CD8-positive, alpha-beta memory T cell (primary cell): ENCODE measurements at places on chromosomes 2 and 18. TPM values are rescaled to one million over a fixed set of nuclear protein-coding genes. Genes with fewer than 3 reads are reported as not detected.

- H3K4me3 ChIP-seq: no peak overlapping the region
- H3K4me1 ChIP-seq: peaks cover 6% of the 10 kb centered on the region
- peaks cover 6% of the 10 kb centered on the region for H3K27me3 ChIP-seq
These were observed 3.3 kb upstream of the OSBPL6 start for GRCh38 chr2:178191004-178191508.

Gene TUBA3E
- total RNA-seq: not detected

DNA sequence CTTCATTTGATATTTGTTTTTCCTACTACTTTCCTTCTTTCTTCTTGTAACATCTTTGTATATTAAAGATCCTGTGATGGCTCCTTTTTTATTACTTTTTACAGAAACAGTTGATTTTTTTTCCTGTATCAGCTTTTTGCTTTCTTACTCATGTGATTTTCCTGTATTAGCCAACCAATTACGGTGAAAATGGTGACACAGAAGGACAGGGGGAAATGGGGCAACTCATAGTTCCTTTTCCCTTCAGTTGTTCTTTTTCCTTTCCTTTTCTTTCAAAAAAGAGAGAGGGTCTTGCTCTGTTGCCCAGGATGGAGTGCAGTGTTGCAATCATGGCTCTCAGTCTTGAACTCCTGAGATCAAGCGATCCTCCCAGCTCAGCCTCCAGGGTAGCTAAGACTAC is 117.8 kb downstream of the ATL2 start:
- DNase-seq: no peak
- no peaks in the 10 kb centered on the region for H3K4me1 ChIP-seq
- no peaks in the 10 kb centered on the region for H3K27me3 ChIP-seq
- no peak overlapping the region for H3K27ac ChIP-seq
- no peaks in the 10 kb centered on the region for H3K36me3 ChIP-seq
- no peak overlapping the region for H3K4me3 ChIP-seq

Gene LIMS3
- total RNA-seq: 1.7 TPM

DNA sequence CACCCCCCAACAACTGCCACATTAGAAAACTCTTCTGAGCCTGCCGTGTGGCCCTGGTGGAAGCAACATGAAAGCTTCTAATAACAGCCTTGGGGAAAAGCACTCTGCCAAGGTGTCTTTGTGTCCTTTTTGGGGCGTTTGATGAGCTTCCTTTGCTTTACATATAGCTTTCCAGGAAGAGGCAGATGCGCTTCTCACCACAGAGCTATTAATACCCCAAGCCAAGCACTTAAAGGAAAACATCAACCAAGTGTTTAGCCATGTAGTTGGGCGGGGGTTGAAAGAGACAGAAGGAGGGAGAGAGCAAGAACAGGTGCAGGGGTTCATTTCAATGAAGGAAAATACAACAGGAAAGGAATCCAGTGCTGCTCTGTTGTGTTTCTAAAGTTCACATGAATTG is 176.1 kb downstream of the VAPA start:
- no peaks in the 10 kb centered on the region for H3K27me3 ChIP-seq
- no peaks in the 10 kb centered on the region for H3K4me1 ChIP-seq
- H3K27ac ChIP-seq: no peak overlapping the region

Gene PLGLB2
- total RNA-seq: 0.89 TPM

DNA sequence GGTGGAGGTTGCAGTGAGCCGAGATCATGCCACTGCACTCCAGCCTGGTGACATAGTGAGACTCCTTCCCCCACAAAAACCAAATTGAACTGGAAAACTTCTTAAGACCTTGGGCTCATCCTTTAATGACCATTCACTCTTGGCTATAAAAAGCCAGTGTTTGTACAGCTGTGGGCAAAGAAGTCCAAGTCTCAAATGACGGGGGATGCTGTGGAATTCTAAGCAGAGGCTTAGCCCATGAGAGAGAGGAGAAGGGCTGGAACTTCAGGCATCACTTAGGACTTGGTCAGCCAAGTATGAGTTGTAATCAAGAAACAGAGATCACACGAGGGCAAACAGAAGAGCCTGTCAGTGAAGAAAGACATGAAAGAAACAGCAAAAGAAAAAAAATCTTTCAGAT is 79.3 kb upstream of the POU3F3 start:
- no peaks in the 10 kb centered on the region for H3K27me3 ChIP-seq
- H3K36me3 ChIP-seq: no peaks in the 10 kb centered on the region
- no peaks in the 10 kb centered on the region for H3K4me1 ChIP-seq
- no peak overlapping the region for H3K27ac ChIP-seq
- DNase-seq: no peak
- no peak overlapping the region for H3K4me3 ChIP-seq

- H3K27ac ChIP-seq: no peak overlapping the region
- H3K4me3 ChIP-seq: no peak overlapping the region
- H3K27me3 ChIP-seq: no peaks in the 10 kb centered on the region
These were observed 25.7 kb downstream of the SCN7A start for GRCh38 chr2:166468124-166469024.

Gene WDR12
- 132 TPM for total RNA-seq

GRCh38 chr2:218073185-218073584 is 4.1 kb downstream of the RUFY4 start:
- H3K36me3 ChIP-seq: no peaks in the 10 kb centered on the region
- H3K27me3 ChIP-seq: peaks cover 4% of the 10 kb centered on the region
- no peak for DNase-seq
- no peak overlapping the region for H3K27ac ChIP-seq
- H3K4me1 ChIP-seq: peaks cover 5% of the 10 kb centered on the region
- H3K4me3 ChIP-seq: no peak overlapping the region

- H3K36me3 ChIP-seq: no peaks in the 10 kb centered on the region
- no peaks in the 10 kb centered on the region for H3K4me1 ChIP-seq
- H3K4me3 ChIP-seq: no peak overlapping the region
- no peak for DNase-seq
These were observed 32.7 kb upstream of the HPCAL1 start for GRCh38 chr2:10269711-10270610.

DNA sequence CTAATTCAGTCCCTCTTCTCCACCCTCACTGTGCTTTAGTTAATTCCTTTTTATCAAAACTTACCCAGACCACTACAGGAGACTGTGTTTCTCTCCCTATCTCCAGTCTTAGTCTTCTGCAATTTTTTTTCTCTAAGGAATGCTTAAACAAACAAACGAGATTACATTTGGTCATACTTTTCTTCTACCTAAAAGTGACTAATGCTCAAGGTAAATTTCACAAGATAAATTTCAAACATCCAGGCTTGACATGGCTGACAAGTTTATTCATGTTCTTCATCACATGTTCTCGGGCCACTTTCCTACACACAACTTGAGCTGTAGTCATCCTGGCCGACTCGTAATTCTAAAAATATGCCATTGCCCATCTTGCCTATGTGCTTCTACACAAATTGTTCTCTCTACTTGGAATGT is 23.2 kb upstream of the ACSL3 start:
- H3K4me1 ChIP-seq: no peaks in the 10 kb centered on the region
- no peak for DNase-seq
- H3K4me3 ChIP-seq: no peak overlapping the region
- H3K27me3 ChIP-seq: no peaks in the 10 kb centered on the region
- no peak overlapping the region for H3K27ac ChIP-seq

DNA sequence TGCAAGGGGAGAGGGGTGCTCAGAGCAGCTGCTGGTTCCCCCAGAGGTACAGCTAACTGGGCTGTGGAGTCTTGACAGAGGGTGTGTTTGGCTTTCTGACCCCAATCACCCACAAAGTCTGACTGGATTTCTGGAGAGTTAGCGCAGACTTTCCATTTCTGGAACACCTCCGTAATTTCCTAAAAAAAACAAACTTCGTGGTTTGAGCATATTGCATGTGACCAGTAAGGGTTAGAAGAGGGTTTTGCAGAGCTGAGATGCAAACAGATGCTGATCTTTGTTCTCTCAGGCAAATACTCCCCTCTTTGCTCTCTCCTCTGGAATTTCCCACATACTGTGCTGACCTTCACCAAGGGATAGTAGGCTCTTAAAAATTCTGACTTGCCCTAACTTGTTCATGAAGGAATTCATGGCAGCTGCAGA is 44.5 kb upstream of the TMEM247 start:
- DNase-seq: no peak
- H3K4me1 ChIP-seq: peaks cover 52% of the 10 kb centered on the region
- no peaks in the 10 kb centered on the region for H3K36me3 ChIP-seq
- H3K27me3 ChIP-seq: no peaks in the 10 kb centered on the region
- no peak overlapping the region for H3K4me3 ChIP-seq

Gene PID1
- total RNA-seq: not detected

DNA sequence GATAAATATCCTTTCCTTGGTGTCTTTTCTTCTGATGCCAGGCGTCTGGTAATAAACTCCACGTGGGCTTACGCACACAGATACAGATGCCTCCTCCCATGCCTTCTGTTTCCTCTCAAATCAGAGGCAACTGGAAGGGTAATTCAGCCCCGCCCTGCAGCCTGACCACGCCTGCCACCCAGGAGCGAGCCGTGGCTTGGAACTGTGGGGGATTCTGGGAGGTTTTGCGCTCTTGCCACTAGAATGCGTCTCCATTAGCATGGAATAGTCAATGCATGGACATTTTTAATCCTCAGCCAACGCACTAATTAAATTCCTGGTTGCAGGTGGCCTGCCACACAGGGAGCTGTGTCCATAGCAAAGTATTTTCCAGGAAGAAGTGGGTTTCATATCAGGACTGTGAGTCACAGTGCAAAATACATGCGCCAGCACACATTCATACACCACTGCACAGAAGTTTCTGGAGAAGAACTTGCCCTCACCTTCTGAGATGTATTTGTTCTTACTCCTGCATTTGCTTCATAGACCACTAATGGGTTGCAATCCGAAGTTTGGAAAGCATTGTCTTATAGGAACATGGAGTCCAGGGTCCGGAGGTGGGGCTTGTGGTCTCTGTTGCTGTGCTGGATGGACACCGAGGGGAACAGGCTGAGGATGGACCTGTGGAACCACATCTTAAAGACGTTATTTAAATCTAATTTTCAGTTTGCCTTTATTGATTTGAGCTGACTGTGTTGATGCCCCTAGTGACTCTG is 151.4 kb downstream of the LDLRAD4 start:
- DNase-seq: no peak
- H3K4me1 ChIP-seq: peaks cover 34% of the 10 kb centered on the region
- no peaks in the 10 kb centered on the region for H3K36me3 ChIP-seq
- H3K27me3 ChIP-seq: no peaks in the 10 kb centered on the region
- no peak overlapping the region for H3K4me3 ChIP-seq

Gene ALLC
- not detected for total RNA-seq

Gene DYSF
- 3.6 TPM for total RNA-seq

- no peaks in the 10 kb centered on the region for H3K36me3 ChIP-seq
- no peak overlapping the region for H3K27ac ChIP-seq
- H3K4me1 ChIP-seq: no peaks in the 10 kb centered on the region
- no peak for DNase-seq
- no peak overlapping the region for H3K4me3 ChIP-seq
- H3K27me3 ChIP-seq: no peaks in the 10 kb centered on the region
These were observed 14.7 kb downstream of the SOX11 start for GRCh38 chr2:5706717-5707455.

DNA sequence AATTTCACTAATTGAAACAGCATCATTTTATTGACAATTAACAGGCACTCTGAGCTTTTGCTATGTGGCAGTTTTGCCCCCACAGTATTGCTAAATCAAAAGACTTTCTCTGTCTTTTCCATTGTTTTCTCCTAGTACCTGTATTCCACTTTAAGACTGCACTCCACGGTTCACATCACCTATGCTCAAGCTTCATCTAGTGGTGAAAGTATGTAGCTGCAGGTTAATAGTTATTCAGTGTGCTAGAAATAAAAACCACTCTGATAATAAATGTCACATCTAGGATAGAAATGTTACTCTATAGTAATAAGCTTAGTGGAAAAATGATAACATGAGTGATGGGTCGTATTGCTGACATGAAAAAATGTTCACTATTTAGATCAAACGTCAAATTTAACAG is 24.6 kb downstream of the ARL6IP6 start:
- no peaks in the 10 kb centered on the region for H3K4me1 ChIP-seq
- no peak overlapping the region for H3K4me3 ChIP-seq
- no peak overlapping the region for H3K27ac ChIP-seq
- DNase-seq: no peak
- H3K27me3 ChIP-seq: no peaks in the 10 kb centered on the region

Gene ERBB4
- not detected for total RNA-seq

Gene OTOS
- total RNA-seq: not detected

- no peak overlapping the region for H3K27ac ChIP-seq
- no peak overlapping the region for H3K4me3 ChIP-seq
- no peaks in the 10 kb centered on the region for H3K4me1 ChIP-seq
- no peak for DNase-seq
- H3K36me3 ChIP-seq: no peaks in the 10 kb centered on the region
These were observed 10.6 kb downstream of the C18orf63 start for GRCh38 chr18:74326231-74326630.

Gene IFIH1
- total RNA-seq: 17.9 TPM

Gene TMEM163
- total RNA-seq: not detected

Gene ALKAL2
- total RNA-seq: not detected

Gene ZNF804A
- not detected for total RNA-seq

- H3K27ac ChIP-seq: no peak overlapping the region
- no peaks in the 10 kb centered on the region for H3K27me3 ChIP-seq
- no peaks in the 10 kb centered on the region for H3K36me3 ChIP-seq
These were observed 211.8 kb downstream of the SLC8A1 start for GRCh38 chr2:40240070-40240469.

Gene SCN1A
- total RNA-seq: not detected

Gene RUFY4
- total RNA-seq: not detected

GRCh38 chr2:241843321-241844065 is 15.2 kb downstream of the PDCD1 start:
- peak overlapping the region; percentile 41 for H3K4me3 ChIP-seq
- peaks cover 23% of the 10 kb centered on the region for H3K4me1 ChIP-seq
- no peaks in the 10 kb centered on the region for H3K27me3 ChIP-seq

- no peak overlapping the region for H3K27ac ChIP-seq
- H3K4me1 ChIP-seq: no peaks in the 10 kb centered on the region
- H3K36me3 ChIP-seq: no peaks in the 10 kb centered on the region
- no peaks in the 10 kb centered on the region for H3K27me3 ChIP-seq
These were observed 364.3 kb downstream of the PLCL1 start for GRCh38 chr2:198168651-198169050.

Gene HOXD4
- not detected for total RNA-seq

DNA sequence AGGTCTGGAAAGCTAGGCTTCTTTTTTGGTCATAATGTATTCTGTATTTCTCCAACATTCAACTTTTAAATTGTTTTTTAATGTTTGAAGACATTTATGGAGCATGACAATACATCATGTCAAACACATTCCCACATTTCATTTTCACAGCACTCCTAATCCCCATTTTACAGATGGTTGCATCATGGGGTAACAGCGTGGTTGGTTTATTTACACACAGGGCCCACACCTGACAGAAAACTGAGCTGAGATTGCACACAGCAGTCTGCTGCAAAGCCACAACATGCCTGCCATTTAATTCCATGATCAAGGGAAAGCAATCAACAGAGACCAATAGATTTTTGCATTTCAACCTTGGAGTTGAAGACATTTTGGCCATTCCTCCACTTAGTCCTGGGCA is 335.7 kb upstream of the MGAT5 start:
- no peak for DNase-seq
- no peak overlapping the region for H3K27ac ChIP-seq
- H3K27me3 ChIP-seq: no peaks in the 10 kb centered on the region
- no peak overlapping the region for H3K4me3 ChIP-seq
- H3K36me3 ChIP-seq: no peaks in the 10 kb centered on the region
